Tracheal epithelial cell (primary cell): ENCODE measurements at places on chromosomes 16 and 17. TPM values are rescaled to one million over a fixed set of nuclear protein-coding genes. Genes with fewer than 3 reads are reported as not detected.

Gene PPP1R27
- total RNA-seq = not detected in 2 replicates

Gene HSD17B1
- 8.5 and 19.5 TPM in 2 replicates for total RNA-seq

Gene SYT17
- total RNA-seq = 1.7 and 6.3 TPM in 2 replicates

Gene CWC25
- 7.5 TPM in 2 replicates for total RNA-seq

Gene TPSB2
- not detected in 2 replicates for total RNA-seq

Gene P2RX5
- total RNA-seq = 2.1 and 3.6 TPM in 2 replicates

Gene CMTM2
- total RNA-seq = not detected in 2 replicates
